Inflammatory macrophage treated with lipopolysaccharide for 4 hours (primary cell): ENCODE measurements at places on chromosomes 13 and 19.
A peak's percentile ranks its signal among the peaks of the same experiment; 100 is the strongest.

DNA sequence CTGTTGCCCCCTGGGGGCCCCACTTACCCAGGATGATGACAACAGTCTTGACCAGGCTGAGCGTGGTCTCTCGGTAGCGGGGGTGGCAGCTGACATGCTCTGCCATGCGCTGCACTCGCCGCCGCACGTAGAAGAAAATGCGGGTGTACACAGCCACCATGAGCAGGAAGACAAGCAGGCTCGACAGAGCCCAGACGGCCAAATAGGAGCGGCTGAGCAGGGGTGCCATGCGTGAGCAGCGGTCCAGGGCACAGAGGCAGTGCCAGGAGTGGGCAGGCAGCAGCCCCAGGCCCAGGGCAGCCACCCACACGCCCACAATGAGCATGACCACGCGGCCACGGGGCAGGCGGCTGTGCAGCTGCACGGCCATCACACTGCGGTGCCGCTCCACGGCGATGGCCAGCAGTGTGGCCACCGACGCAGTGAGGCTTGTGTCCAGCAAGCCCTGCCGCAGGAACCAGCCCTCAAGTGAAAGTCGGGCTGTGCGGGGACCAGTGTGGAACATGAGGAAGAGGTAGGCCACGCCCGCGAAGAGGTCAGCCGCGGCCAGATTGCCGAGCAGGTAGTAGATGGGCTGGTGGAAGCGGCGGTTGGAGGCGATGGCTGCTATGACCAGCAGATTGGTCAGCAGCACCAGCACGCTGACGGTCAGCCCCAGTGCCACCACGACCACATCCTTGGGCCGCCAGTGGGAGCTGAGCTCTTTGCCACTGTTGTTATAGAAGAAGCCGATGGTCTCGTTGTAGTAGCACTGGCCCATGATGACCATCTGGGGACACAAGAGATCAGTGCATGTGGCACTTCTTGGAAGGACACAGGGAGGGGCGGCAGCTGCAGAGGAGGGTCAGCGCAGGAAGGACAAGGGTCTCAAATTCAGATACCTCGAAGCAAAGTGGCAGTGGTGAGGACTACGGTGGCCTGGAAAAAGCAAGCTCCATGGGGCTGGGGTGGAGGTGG lies 1.2 kb downstream of the LPAR2 start:
- DNase-seq, result no peak

DNA sequence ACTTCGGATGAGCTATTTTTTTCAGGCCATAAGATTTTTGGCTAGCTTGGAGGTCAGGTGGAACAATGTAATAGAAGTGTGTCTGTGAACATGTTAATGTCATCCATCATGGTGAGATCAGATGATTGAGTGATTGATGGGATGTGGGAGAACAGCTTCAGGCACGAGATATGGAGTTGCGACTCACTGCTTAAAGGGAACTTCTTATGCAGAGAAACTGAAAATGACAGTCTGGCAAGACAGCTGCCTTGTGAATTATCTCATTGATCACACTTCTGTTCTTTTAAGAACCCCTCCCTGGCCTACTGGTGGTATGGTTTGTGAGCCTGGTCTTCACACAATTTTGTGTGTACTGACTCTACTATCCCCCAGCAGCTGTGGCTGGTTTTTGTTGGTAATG lies 96.0 kb downstream of the OLFM4 start:
- DNase-seq, result peak; percentile 64

DNA sequence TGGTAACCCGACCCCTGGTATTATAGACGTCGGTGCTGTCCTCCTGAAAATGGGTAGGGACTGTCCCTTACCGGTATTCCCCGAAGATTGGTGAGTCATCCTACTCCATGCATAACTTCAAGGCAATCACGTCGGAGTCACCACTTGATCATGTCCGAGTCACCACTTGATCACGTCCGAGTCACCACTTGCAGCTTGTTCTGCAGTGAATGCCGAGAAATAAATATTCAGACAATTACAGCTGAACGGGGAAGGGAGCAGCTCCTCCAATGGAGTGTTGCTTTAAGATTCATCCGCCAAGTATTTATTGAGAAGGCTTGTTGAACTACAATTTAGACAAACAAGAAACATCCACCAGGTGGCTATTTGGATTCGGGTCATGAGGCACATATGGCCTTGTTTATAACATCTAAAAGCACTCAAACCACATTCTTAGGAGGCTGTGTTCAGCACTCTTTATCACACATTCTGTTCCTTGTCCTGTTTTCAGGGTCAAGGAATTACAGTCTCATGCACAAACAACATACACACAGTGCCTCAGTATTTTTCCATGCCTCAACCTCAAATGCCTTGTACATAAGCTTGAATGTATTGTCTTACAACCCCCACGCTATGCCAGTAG lies 43.1 kb downstream of the ZNF726 start:
- DNase-seq, result no peak

DNA sequence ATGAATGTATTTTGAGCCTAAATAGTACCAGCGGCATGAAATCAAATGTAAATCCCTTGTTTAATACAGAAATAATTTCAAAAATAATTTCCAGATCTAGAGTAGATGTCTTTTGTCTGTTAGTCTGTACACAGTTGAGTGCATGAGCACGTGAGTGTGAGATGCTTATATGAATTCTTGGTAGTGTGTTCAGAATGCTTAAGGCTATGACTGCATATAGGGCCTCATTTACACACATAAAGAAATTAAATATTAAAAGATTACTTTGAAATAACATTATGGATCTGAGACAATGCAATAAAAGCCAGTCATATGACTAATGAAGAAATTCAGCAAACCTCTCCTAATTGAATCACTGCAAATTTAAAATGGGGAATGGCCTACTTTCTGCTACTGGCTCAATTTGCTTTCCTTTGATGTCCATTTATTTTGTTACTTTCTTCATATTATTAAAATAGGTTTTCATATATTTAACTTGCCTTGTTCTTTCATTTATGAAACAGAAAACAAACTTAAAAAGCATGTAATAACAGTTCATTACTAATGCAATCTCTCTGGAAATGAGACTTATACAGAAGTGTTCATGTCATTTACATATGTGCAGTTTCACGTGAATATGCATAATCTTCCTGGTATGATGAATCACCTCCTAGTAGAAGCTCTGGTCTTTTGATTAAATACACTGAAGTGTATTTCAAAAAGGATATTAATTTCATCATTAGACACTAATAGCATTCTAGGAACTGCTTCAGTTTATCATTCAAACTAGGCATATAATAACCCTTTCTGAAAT lies 4.5 kb downstream of the AMER2 start:
- DNase-seq, result no peak

- peak; percentile 69 for DNase-seq
Measured at GRCh38 chr19:11570039-11570462, 7.4 kb downstream of the ACP5 start.

- no peak for DNase-seq
Measured at GRCh38 chr19:22783651-22784410, at the start of gene ZNF99. Gene ZNF99 (minus strand): TSS chr19:22784151. CDS start chr19:22784016, 135 bp downstream.

DNA sequence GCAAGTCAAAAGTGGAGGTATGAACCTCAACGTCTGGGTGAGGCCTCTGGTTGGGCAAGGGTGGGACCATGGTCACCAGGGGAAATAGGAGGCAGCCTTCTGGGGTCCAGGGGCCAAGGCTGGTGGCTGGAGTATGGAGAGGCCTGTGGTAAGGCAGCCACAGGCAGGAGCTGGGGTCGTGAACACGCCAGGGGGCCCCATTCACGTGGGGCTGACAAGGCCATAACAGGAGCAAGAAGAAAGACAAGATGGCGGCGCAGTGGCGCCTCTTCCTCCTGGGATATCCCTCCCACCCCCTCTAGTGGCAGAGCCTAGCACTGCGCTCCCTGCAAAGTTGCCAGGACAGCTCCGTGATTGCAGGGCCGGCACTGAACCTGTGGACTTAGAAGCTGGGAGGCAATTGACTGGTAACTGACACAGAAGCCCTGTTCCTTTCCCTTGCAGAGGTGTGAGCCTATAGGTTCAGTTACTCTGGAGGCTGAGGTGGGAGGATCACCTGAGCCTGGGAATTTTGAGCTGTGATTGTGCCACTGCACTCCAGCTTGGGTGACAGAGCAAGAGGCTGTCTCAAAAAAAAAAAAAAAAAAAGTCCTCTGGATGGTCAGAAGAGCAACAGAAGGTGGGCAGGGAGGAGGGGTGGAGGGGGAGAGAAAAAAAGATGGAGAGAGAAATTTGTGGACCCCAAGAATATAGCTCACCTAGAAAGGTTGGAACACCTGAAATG lies 19.7 kb upstream of the EDDM13 start:
- DNase-seq, result peak; percentile 65

GRCh38 chr19:35268536-35269437 lies at the start of gene USF2:
Gene USF2 (plus strand): TSS chr19:35268962. CDS start chr19:35269102, 140 bp downstream.
- DNase-seq, result peak; percentile 62

DNA sequence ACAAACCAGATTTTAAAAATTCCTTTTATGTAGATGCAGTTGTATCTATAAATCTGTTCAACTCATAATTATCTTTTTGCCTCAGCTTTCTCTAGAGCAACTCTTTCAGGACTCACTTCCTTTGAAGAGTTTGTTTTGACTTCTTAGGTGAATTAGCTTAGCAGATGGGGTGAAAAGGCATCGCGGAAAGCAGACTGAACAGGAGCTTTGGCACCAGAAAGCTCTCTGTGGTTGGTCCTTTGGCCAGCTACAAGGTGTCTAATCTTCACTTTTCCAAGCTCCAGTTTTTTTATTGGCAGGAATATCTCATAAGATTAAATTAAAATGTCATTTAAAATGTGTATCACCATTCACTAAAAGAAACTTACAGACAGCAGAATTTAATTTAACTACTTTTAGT lies 60.6 kb upstream of the KLF12 start:
- no peak for DNase-seq

- DNase-seq, result no peak
Measured at GRCh38 chr13:43132257-43132656, 108.9 kb downstream of the DNAJC15 start.

- no peak for DNase-seq
Measured at GRCh38 chr19:7982103-7982502, 23.3 kb downstream of the ELAVL1 start.

DNA sequence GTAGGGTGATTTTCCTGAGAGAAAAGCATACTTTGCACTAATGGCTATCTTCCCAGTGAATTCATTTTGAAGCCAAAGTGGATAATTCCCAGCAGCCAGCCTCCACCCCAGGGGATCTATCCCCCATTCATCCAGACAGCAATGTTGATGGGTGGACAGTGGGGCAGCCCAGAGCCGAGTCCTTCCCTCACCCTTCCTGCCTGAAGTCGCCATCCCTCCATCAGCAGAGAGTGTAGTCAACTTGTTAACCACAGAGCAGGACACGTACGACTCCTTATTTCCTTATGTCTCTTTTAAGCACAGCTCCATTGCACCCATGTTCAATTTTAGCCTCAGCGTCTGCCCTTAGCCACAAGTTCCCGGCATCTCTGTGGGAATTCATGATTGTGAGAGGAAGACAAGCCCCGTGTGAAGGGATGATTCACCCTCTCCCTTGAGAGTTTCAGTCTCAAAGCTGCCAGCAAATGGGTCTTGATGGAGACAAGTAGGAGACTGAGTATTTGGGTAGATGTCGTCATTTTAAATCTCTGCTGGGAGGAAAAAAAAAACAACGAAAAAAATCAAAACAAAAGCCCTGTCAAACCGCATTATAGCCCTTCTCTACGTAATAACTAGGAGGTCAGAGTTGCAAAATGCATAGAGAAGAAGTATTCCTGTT lies 58.3 kb upstream of the MEDAG start:
- DNase-seq, result peak; percentile 40

GRCh38 chr13:40660141-40660664 lies 6.2 kb downstream of the FOXO1 start:
- no peak for DNase-seq

- DNase-seq, result no peak
Measured at GRCh38 chr13:60174113-60174512, 10.4 kb upstream of the DIAPH3 start.

DNA sequence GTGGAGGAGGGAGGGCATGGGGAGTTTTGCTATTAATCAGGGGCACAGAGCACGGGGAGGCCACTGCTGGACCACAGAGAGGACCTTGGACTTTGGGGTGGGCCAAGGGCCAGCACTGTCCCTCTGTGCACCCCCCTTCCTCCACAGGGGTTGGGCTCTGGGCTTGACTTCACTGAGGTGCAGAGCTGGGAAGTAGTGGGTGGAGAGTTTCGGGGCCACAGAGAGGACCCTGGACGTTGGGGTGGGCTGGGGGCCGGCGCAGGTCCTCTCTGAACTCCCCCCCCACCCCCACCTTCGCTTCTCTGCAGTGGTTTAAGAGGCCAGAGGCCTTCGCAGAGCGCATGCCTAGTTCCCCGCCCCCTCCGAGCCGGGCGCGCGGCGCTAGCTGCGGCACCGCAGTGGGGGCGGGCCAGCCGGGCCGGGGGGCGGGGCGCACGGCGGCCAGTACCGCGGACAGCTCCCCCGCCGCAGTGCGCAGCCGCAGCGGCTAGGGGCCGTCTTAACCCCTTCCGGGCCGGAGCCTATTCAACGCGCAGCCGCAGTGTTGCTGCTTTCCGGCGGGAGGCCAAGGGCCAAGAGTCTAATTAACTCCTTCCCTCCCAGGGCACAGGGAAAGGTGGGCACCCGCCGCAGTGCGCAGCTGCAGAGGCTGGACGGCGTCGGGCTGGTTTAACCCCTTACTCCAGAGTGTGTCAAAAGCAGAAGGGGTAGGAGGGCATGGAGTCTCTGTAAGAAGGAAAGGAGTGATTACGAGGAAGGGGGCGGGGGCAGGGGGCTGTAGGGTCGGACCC lies 3.7 kb downstream of the KCNC3 start:
- peak; percentile 73 for DNase-seq

GRCh38 chr13:41960211-41960636 lies 685 bp downstream of the VWA8 start:
- DNase-seq, result peak; percentile 11

DNA sequence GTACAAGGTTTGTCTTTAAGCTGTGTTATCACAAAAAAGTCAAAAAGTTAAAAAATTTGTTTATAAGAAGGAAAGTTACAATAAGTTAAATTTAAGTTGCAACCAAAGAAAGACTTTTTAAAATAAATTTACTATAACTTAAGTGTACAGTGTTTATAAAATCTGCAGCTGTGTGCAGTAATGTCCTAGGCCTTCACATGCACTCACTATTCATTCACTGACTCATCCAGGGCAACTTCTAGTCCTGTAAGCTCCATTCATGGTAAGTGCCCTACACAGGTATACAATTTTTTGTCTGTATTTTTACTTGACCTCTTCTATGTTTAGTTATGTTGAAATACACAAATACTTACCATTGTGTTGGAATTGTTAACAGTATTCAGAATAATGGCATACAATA lies 667.9 kb upstream of the SLITRK5 start:
- DNase-seq, result no peak
